Stimulated activated CD4-positive, alpha-beta T cell treated with anti-CD3 and anti-CD28 coated beads, Interleukin-1b, Interleukin-23, amount 100 ng/mL, for 1 hour (primary cell): ENCODE measurements at places on chromosomes 7 and 10.

DNA sequence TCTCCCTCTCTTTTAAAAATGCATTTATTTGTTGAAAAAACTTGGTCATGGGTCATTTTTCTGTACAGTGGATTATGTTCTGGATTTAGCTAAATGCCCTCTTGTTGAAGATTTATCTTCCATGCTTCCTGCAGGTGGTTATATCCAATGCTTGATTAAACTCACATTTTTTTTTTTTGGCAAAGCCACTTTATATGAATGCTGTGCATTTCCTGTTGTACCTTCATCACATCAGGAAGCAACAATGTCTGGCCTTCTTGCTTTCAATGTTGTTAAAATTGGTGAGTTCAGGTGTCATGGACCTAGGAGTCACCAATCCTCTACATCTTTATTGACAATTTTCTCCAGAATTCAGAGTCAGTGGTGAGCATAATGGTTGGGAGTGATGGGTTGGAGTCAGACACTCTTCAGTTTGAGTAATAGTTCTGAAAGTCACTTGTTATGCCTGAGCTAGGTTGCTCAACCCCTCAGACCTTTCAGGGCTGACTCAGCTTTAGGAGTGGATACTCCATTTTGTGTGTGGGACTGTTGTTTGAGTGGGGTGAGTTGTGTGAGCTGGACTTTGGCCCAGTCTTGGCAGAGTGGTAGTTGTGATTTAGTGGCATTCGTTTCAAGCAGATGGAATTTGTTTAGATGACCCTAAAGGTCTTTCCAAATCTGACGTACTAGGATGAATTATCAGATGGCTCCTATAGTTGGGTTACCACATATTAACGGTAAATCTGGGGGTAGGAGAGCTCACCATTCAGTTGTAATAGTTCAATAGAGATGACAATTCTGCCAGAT, 213.5 kb upstream of the ZNF32 start:
- no peak for DNase-seq

- no peak for DNase-seq
These were observed 206.0 kb upstream of the SH2B2 start for GRCh38 chr7:102080434-102081243.

DNA sequence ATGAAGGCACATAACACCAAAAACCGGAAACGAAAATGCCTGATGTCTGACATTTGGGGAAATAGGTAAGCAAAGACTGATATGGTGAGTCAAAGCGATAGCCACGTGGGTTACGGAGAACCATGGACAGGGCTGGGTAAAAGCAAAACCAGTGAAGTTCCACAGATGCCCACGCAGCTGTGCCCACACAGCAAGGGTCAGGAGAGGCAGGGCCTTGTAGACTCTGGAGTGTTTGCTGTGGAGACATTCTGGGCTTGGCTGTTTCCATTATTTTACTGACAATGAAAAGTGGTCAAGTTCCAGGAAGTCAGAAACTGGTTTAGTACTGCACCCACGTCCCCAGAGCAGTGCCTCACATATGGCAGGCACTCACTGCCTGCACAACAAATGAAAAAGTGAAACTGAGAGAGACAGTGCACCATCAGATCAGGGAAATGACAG, 148.7 kb downstream of the ZMYND11 start:
- DNase-seq = no peak

DNA sequence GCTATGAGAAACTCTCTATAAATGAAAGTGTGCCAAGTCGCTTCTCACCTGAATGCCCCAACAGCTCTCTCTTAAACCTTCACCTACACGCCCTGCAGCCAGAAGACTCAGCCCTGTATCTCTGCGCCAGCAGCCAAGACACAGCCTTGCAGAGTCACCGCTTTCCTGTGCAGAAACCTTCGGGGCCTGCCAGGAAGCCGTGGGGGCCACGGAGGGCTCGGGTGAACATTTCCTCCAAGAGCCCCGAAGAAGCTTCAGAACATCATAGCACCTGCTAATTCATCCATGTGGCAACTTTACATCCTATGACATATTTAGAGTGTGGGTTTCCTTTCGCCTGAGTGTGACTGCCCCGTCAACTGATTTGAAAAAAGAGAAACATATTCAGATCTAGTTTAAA, 55.7 kb upstream of the PRSS58 start:
- DNase-seq = no peak

DNA sequence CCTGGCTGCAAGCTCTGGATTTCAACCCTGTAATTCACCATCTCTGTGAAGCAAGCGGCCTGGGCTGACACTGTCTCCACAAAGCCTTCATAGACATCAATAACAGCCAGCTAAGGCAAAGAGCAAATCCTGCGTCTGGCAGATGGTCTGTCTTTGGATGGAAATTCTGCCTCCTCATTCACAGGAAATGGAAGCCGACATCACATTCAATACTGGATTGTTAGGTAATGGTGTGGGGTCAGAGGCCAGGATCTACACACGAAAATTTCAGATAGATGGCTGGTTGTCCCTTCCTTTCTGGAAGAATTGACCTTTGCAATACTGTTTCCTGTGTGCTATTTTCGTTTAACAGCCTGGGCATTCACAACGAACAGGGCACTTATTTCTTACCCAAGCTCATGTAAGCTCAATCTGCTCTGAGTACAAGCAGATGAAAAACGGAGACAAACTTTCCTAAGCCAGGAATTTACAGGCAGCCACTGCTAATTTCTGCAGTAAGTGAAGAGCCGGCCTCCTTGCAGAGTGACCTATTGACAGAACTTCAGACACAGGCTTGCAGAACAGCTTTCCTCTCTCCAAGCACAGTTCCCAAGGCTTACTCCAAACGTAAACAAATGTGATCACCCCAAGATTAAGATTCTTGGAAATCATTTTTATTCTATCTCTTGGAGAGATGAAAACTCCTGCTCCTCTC, 3.1 kb upstream of the ADAM12 start:
- no peak for DNase-seq

- DNase-seq = no peak
These were observed 58.5 kb downstream of the MICU1 start for GRCh38 chr10:72567421-72567820.

GRCh38 chr7:102396710-102397019, 502 bp downstream of the PRKRIP1 start:
- no peak for DNase-seq

DNA sequence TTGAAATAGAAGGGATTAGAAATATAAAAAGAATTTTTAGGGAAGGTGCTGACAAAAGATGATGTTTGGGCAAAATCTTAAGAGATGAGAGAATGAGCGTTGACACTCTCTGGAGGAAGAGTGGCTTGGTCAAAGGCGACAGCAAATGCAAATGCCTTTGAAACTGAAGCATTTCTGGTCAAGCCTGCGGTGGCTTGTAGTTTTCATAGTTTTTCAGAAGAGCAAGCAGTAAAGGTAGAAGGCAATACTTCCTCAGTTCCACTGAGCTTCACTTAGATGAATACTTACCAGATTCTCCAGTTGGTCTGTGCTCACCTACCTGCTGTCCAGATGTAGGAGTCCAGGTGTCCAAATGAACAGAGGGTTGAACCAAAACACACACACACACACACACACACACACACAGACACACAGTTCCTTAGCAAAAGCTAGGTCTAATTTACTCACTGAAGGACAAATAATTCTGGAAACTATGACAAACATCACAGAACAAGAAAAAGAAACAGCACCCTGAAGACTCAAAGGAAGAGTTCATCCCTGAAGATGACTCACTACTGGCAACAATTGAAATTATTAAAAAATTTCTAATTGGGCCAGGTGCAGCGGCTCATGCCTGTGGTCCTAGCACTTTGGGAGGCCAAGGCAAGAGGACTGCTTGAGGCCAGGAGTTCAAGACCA, 12.1 kb upstream of the STK17A start:
- DNase-seq = no peak

GRCh38 chr10:133336577-133337369, at the start of gene CALY:
CALY (minus strand) TSS chr10:133336896; CDS start chr10:133328989, 7,907 bp downstream.
- no peak for DNase-seq

DNA sequence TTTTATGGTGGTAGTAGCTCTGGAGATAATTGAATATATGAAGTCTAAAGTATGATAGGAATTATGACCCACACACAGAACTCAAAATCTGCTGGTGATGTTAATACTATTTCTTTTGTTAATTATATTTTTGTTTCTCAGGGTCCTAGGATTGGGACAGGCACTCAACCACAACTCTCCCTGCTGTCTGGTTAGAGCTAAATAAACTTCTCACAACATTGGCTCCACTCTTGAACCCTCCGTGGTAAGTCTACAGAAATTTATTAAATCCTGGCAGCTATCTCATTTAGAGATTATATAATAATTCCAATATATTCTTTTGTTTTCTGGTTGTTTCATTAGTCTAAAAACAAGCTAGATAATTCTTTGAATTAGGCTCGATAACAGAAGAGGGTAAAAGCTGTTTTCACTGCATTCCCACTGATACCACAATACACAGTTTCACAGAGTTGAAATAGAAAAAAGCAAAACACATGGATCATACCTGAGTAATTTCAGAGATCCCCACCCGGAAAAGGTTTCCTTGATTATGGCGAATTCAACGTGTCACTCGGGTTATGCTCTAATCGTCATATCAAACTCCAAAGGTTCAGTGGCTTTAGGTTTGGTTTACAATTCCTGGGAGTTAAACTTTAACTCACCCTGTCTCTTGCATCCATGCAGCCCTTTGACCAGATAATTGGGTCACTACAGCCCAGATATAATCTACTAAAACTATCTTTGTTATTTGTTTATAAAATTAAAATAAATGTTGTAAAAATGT, at the start of gene A1CF:
A1CF (minus strand) TSS at position 531 of the 763 bp plus-strand sequence. CDS start 25,687 bp downstream, outside the sequence.
- DNase-seq = no peak

- DNase-seq = no peak
These were observed 1.8 kb downstream of the EBF3 start for GRCh38 chr10:129962031-129962871.

DNA sequence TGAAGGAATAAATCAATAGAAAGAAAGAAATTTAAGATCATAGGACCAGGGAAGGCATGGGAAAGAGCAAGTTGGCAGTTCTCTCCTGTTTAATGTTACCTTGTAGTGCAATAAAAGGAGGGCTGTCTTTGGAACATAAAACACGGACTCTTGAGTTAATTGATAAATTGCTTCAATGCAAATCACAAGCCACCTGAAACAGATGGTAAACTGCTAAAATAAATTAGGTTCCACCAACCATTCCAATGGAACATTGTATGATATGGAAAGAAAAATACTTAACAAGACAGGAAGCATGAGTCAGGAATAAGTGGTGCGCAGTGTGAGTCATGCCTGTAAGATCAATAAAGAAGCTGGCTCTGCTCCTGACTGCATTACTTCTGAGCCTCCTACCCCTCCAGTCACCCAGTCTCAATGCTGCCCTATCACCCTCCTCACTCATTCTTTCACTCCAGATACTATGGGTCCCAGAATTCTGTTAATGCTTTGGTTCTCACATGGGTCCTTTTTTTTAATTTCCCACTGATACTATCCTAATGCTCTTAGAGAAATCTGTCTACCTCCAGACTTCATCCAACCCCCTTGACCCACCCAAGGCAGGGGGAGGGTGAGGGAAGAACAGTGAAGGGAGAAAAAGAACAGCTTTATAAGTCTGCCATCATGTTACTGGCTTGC, 78.9 kb downstream of the LRRC17 start:
- DNase-seq = no peak

GRCh38 chr7:19116121-19117090, 1.0 kb downstream of the TWIST1 start:
- no peak for DNase-seq

DNA sequence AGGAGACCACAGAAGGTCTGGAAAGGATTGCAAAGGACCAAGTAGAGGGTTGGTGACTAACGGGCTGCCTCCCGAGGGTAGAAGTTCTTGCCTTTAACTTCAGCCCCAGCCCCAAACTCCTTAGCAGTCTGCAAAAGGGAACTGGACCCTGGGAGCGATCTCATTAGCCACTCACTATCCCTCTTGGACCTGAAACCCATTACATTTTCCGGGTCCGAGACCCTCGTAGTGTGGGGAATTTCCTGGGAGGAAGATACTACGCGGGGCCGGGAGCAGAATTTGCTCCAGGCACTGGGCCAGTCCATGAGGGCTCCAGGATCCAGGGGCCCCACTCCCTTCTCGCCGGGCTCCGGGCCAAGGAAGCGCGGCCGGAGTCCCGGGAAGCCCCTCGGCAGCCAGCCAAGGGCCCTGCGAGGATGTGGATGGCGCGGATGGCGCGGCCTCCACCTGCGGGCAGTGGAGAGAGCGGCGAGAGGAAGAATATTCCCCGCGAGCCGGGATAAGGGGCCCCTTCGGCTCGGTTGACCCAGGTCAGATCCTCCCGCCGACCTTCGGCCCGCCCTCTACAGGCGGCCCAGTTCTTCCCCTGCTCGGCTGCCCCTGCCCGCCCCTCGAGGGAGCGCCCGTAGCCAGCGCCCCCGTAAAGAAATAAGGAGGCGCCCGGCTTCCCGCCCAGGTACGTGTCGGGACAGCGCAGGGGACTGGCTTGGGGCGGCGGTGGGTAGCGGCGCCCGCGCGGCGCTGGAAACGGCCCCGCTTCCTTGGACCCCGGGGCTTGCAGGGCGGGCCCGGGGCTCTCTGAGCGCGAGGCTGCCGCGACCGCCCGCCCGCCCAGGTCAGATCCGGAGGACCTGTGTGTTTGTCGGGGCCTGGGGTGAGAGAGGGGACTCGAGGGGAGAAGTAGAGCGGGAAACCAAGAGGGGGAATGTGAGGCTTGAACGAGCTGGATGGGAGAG, at the start of gene MYO3A:
MYO3A (plus strand) TSS at position 577 of the 956 bp plus-strand sequence. CDS start 17,882 bp downstream, outside the sequence.
- no peak for DNase-seq

GRCh38 chr7:100107890-100108289, 6.4 kb downstream of the AP4M1 start:
- no peak for DNase-seq

GRCh38 chr7:785416-785815, 46.9 kb upstream of the SUN1 start:
- DNase-seq = no peak

- no peak for DNase-seq
These were observed 272.8 kb upstream of the IMMP2L start for GRCh38 chr7:111835066-111835465.

DNA sequence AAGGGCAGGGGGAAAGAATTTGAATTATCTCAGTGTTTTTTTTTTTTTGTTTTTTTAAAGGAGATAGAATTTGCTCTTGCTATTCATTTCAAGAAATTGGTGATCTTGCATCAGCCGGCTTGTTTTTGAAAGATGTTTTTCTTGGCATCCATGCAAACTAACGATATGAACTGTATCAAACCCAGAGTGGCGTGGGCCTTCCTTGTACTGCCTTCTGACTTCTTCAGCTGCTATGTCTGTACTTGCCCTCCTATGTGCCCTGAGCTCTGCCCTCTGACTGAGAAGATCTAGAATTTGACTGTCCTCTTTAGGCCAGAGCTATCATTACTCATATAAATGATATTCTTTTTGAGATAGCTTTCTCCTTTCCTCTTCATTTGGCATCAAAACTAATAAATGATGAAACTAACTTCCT, 183.1 kb downstream of the EXOC4 start:
- no peak for DNase-seq

GRCh38 chr10:4331150-4331549, 494.9 kb upstream of the AKR1E2 start:
- DNase-seq = no peak

- no peak for DNase-seq
These were observed 27.8 kb upstream of the TMEM178B start for GRCh38 chr7:141045842-141046620.
